ENCODE measurements at places on chromosomes 4 and X.

DNA sequence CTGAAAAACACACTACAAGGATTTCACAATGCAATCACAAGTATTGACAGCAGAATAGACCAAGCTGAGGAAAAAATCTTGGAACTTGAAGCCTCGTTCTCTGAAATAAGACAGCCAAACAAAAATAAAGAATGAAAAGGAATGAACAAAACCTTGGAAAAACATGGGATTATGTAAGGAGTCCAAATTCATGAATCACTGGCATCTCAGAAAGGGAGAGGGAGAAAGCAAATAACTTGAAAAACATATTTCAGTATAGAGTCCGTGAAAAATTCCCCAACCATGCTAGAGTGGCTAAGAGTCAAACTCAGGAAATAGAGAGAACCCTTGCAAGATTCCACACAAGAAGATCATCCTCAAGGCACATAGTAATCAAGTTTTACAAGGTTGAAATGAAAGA lies 178.5 kb upstream of the CTSO start:
- DNase-seq: no peak

DNA sequence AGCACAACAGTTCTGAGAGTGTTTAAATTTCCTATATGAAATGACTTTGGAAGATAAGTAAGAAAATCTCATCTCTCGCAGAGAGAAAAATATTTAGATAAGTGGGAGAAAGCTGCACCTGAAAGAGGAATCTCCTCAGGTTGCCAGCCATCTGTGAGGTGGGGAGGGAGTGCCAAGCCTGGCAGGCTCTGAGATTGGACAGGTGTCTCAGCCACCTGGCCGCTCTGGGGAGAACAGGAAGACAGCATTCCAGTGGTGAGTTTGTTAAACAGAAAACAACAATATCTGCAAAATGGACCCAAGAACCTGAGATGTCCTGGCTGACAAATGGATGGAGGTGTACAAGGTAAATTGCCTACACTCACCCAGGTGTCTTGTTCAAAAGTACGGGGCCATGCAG lies 31.3 kb downstream of the EMCN start:
- no peak for DNase-seq

- DNase-seq: no peak
Measured at GRCh38 chr4:93751411-93751810, 77.1 kb upstream of the ATOH1 start.

- DNase-seq: no peak
Measured at GRCh38 chr4:62683799-62684566, 1483.9 kb downstream of the ADGRL3 start.

DNA sequence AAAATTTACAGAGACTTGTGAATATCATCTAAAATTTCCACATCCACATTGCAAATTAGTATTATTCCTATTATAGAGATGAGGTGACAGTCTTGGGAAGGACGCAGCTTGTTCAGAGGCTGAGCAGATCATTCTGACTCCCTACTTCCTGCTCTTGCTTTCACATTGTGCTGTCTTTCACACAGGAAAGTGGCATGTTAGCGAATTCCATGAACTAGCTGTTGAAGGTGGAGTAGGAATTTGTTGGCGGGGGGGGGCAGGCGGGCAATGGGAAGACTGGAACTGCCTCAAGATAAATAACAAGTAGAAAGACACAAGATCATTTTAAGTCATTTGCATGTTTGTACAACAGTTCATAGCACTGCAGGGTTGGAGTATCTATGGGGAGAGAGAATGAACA lies 2.3 kb downstream of the PF4V1 start:
- no peak for DNase-seq

DNA sequence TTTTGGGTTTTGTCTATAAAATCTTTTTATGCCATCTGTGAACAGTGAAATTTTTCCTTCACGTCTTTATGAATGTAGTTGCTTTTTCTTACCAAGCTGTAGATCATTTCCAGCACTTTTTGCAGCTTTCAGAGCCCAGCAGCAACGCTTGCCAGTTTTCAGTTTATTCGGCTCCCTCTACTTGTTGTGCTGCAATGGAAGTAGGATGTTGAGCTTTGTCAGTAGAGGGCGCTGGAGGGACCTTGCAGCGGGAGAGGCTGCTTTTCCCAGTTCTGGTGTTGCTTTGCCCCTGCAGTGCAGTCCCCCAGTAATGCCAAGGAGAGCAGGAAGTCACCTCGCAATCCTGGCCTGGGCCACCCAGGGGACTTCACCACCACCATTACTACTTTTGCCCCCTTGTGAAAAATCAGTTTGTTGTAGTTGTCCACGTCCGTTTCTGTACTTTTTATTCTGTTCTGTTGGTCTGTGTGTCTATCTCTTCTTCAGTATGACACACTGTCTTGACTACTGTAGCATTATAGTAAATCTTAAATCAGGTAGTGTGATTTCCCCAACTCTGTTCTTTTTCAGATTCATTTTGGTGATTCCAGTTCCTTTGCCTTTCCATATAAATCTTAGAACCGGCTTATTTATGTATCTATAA lies 21.8 kb downstream of the CMC4 start:
- DNase-seq: peak; percentile 46

- no peak for DNase-seq
Measured at GRCh38 chr4:86099348-86099747, 260.5 kb downstream of the MAPK10 start.

DNA sequence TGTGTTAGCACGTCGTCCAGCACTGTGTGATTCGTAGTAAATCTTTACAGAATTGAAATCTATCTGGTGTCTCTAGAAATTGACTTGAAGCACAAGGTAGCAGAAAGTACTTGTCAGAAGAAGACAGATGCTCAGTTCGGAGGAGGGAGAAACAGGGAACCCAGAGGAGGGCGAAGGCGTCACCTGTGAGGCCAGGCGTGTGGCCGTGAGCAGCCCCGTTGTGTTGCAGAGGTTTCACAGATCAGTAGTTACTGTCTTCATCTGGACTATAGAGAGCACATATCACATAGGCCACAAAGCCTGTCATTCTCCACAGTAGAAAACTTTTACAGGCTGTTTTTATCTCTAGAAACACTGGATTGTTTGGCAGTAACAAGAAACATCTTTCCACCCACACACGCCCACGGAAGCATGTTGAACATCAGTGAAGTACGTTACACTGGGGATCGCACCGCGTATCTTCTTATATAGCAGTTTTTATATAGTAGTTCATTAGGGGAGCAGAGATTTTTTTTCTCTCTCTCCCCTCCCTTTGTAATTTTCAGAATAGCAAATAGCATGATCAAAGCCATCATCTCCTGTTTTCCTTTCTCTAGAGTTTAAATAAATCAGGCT lies 48.1 kb upstream of the TLR3 start:
- DNase-seq: no peak

DNA sequence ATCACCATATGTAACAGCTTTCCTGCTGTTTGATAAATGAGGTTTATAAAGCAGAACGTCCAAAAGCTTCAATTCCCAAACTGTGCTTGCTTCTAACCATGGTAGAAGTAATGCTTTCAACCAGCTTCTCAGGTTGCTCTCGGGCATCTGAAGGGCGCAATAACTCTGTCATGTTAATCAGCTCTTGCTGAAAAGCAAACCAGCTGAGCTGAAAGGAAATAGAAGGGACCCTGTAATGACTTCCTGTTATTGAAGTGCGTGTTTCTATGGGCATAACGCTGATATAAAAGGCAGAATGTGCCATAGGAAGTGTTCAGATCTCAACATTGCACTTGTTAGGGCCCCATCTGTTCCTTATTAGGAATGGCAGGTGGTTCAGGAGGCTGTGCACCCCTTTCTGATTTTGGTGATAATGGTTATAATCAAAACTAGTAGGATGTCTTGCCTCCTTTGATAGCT lies 21.2 kb downstream of the HERC3 start:
- DNase-seq: peak; percentile 44

DNA sequence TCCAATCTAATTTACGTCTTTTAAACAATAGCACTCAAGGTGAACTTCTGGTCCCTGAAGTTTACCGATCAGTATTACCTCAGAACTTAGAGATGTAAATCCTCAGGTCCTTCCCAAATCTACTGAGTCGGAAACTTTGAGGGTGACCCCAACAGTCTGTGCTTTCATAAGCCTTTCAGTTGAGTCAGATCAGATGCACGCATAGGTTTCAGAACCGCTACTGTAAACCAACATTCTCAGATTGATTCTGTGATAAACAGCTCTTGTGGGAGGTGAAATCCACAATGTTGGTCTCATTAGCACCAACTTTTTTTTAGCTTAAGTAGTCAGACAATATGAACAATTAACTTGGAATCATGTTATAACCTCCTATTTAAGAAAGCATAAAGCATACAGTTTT lies 86.0 kb downstream of the WWC2 start:
- peak; percentile 79 for DNase-seq

GRCh38 chrX:136577552-136577951 lies 45.5 kb downstream of the VGLL1 start:
- DNase-seq: peak; percentile 84

DNA sequence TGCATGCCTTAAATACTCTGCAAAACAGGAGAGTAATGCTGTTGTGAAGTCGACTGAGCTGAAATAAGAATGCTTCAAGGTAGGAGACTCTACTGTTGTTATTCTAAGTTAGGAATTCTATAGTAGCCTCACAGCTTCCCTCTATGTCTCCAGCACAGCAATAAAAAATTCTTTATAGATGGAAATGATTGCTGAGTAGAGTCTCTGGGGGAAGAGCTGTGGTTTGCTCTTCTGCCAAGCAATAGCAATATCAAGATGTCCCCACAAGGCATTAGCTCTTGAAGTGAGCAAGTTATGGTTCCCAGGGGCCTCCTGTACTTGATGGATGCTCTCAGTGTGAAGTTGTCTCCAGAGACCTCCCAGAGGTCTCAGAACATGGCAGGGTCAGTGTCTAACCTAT lies 880.6 kb upstream of the FRG1 start:
- no peak for DNase-seq

GRCh38 chr4:139129206-139129605 lies 47.8 kb downstream of the ELF2 start:
- DNase-seq: no peak

DNA sequence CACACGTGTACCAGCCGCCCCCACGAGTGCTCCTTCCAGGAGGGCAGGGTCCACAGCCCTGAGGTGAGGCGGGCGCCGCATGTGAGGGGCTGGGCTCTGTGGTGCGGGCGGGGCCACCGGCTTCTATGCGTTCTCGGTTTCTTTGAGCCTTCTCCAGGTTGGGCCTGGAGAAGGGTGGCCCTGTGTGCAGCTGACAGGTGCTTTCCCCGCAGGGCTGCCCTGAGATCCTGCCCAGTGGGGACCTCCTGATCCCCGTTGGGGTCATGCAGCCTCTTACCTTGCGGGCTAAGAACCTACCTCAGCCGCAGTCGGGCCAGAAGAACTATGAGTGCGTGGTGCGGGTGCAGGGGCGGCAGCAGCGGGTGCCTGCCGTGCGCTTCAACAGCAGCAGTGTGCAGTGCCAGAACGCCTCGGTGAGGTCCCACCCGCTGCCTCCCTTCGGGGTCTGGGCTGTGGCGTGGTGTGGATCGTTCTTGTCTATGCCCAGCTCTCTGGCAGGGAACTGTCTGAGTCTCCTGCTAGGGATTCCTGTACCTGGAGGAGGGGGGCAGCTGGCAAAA lies 6.8 kb downstream of the PLXNA3 start:
- DNase-seq: no peak

DNA sequence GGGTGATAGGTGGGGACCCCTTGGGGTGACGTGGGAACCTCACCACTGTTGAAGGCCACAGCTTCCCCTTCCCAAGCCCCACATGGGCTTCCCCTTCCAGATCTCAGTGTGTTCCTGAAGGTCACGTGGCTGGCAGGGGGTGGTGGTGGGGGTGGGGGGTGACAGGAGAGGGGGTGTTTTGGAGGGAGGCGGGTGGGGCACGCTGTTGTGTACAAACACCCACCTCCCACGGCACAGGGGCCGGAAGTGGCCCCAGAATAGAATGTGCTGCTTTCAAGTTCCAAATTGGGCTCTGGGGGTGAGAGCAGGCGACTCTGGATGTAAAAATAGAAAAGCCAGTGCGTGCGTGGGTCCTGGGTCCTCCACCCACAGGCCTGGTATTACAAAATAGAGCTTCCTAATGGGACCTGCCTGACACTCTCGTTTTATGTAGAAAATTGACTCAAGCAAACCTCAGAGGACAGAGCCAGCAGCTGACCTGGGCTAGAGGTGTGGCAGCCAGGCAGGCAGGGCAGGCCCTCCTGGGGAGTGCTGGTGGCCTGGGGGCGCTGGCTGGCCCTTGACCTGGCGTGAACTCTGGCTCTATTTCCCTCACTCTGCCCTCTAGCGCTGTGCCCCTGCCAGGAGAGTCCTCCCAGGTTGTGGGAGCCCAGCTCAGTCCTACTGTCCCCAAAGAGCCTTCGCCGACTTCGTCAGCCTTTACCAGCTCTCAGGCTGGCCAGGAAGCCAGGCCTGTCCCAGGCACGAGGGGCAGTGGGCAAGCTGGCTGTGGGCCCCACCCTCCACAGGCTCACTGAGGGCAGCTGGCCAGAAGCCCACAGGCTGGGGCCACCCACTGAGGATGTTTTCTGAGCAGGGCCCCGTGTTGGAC lies 5.4 kb upstream of the SH3BP2 start:
- DNase-seq: no peak

DNA sequence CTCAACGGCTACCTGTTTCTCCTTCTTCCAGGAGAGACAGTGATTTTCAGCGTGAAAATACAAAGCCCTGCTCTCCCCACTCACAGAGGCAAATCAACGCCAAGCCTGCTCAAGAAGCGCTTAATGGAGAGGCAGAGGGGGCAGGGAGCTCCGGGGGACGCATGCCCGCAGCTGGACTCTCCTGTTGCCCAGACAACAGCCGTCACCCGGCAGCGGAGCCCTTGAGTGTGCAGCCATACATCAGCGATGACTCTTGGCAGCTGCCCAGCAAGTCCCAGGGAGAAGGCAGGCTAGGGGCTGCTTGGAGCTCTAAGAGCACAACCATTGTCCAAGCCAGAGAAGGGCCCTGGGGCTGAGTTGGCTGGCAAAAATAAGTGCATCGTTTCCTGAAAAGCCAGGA lies 71.0 kb upstream of the AFAP1 start:
- DNase-seq: no peak

- no peak for DNase-seq
Measured at GRCh38 chr4:103244251-103244650, 46.1 kb upstream of the CENPE start.

- DNase-seq: no peak
Measured at GRCh38 chr4:20926529-20926928, 226.3 kb downstream of the PACRGL start.

DNA sequence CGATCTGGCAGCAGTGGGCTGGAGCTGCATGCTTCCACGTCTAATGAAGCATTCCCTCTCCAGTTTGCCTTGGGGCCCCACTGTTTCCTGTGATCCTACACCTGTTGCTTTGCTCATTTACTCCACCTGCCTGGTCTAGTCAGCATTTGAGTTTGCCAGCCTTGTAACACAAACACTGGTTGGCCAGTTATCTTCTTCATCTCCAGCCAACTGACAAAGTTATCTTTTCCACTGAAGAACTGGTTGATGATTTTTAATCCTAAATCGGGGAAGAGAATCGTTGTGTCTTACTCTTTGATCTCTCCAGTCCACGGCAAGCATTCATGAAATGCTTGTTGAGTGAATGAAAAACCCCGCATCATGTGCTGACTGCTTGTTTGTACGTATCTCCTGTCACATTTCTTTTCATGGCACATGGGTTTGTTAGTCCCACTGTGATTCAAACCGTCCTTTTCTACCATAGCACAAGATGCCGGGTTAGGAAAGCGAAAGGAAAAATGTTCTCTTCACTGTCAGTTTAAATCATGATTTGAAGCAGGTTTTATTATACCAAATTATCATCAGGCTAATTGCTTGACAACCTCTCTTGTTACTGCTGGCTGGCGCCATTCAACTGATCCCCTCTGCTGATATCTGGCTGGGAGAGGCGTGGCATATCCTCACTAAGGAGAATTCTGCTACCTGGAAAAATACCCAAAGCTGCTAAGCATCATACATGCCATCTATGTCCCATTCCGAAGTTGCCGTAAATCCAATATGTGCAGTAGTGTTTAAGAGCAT lies 144.8 kb downstream of the SHROOM3 start:
- no peak for DNase-seq

All from activated CD4-positive, alpha-beta T cell treated with anti-CD3 and anti-CD28 coated beads, Interleukin-2, Interleukin-4, amounts not matched to agents 100 ng/mL and 50 ng/mL, durations not matched to agents 16 hours and 8 hours (primary cell).